ENCODE measurements at places on chromosomes 11 and 22.

GRCh38 chr11:121870206-121871045 is 245.6 kb downstream of the BLID start:
- no peak for DNase-seq

GRCh38 chr22:29769723-29770321 is 2.7 kb downstream of the UQCR10 start:
- no peak for DNase-seq

GRCh38 chr11:25777343-25777742 is 554.6 kb upstream of the ANO3 start:
- DNase-seq: no peak

- no peak for DNase-seq
These were observed 7.8 kb downstream of the SSH3 start for GRCh38 chr11:67311051-67311555.

GRCh38 chr22:35314161-35314942 is 14.7 kb downstream of the TOM1 start:
- no peak for DNase-seq

DNA sequence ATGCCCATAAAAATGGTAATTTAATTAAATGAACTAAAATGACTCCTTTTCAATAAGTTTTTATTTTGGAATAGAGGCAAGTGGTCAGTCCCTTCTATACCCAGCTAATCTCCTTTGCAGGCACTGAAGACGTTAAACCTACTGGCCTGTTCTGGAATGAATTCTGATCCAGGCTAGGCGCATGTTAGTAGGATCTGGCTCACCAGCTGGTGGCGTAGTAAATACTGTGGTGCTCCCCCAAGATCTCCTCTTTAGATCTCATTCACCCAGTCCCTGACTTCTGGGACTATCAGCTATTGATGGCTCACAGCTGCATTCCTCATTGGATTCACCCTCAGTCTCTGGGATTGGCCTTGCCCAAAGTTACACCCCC is 173.7 kb upstream of the DDI1 start:
- DNase-seq: no peak

- no peak for DNase-seq
These were observed 152.3 kb upstream of the CCDC90B start for GRCh38 chr11:83438438-83438837.

GRCh38 chr11:73944085-73944484 is 6.7 kb upstream of the DNAJB13 start:
- DNase-seq: no peak

DNA sequence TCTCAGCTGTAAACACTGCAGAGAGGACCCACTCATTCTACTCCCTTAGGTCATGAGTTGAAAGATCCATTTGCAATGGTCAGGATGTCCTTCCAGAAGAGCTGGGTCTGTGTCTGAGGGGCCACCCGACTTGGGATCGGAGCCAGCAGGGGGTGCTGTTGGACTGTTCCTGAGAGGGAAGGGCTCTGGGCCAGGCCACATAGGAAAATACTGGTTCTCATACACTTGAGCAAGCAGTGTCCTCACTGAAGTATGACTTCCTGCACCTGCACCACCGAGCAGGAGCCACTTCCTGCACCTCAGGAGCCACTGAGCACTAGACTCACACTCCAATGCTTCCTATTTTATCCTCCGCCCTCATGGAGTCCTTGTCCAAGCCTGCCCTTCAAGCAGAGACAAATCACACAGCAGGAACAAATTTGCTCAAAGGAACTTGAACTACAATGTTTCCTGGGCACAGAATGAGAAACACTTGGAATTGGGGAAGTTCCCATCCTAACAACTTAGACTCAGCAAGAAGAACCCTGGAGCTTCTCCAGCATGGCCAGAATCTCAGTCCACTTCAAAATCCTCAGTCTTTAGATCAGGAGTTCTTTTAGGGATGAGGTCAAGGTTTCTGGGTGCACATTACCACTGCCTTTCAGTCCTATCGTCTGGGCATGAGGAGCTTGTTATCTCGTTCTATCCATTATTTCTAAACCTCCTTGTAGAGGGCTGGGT is 36.6 kb upstream of the VPREB1 start:
- DNase-seq: peak; percentile 20

GRCh38 chr11:115193914-115194801 is 310.1 kb downstream of the CADM1 start:
- peak; percentile 34 for DNase-seq

GRCh38 chr11:111312076-111312475 is 13.7 kb downstream of the POU2AF3 start:
- DNase-seq: no peak

DNA sequence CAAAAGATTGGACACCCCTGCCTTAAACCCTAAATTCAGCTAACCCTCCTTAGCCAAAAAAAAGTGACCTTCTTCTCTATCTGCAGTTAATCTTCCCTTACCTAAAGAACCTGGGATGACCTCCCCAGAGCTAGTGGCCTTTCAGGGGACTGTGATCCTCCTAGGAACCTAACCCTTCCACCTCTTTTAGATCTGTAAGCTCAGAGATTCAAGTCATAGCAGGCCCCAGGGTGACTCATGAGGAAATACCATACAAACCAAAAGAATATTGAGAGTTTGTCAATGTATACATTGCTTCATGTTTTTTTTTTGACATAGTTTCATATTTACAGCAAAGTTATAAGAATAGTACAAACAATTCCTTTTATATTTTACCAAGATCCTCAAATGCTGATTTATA is 38.3 kb upstream of the CXCR5 start:
- peak; percentile 26 for DNase-seq

DNA sequence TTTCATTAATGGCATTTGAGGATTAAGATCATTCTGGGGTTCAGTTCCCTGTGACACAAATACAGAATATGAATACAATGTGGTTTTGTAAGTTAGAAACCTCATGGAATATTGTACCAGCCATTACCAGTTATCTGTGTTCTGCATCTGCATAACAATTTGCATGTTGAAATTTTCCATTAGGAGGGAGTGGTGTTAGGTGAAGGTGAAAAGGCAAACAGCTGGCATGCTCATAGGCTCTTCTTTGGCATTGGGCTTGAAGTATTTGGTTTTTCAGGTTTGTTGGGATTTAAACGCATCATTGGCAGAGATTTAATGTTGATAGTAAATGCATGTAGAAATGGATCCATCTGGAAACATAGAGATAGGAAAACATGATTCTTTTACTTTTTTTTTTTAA is 18.6 kb downstream of the RTN3 start:
- DNase-seq: no peak

Measured in muscle of back (tissue), 13 donors.